RPMI7951 (cell line): ENCODE measurements at places on chromosomes 12 and 14. TPM values are rescaled to one million over a fixed set of nuclear protein-coding genes. Genes with fewer than 3 reads are reported as not detected.

DNA sequence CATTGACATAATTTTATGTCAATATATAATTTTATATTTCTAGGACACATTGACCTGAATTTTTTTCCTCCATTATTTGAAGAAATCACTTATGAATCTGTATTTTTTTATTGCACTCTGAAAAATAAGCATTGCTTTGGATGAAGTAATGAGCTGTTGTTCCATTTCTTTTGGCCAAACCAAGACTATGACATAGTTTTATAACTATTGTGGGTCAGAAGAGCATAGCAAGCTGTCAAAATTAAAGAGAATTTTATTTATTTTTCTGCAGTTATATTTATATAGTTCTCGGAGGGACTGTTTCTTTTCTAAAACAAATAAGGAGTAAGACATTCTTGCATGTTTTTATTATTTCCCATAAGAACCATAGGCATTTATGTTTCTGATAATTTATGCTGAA lies 8.5 kb downstream of the C12orf75 start:
- no peak for DNase-seq

- no peak for DNase-seq
Measured at GRCh38 chr12:117014342-117014887, 84.8 kb downstream of the TESC start.

GRCh38 chr12:82842480-82842879 lies 155.8 kb downstream of the TMTC2 start:
- no peak for DNase-seq

Gene ISCA2
- total RNA-seq: 32.4 and 36.1 TPM in 2 replicates

Gene KRT73
- not detected in 2 replicates for total RNA-seq

DNA sequence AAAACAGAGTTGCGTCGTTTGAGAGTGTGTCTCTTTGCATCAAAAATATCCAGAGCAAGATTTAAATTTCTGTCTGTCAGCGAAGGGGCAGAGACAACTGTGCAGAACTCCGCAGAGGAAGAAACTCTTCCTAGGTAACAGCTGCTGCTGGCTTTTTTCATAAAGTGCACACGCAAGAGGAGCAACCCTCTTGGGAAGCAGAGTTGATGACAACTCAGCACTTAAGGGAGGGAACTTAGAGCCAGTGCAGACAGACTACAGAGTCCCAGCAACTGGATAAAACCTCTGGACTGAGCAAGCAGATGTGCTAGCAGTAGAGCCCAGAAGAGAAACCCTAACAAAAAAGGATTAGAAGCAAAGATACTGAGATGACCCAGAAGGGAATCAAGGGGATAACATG lies 337.1 kb downstream of the PCNX1 start:
- no peak for DNase-seq

DNA sequence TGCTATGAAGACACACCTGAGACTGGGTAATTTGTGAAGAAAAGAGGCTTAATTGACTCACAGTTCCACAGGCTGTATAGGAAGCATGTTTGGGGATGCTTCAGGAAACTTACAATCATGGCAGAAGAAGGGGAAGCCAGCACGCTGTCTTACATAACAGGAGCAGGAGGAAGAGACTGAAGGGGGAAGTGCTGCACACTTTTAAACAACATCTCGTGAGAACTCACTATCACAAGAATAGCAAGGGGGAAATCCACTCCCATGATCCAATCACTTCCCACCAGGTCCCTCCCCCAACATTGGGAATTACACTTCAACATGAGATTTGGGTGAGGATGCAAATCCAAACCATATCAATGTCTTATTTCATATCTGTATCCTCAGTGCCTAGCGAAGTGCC lies 307.2 kb downstream of the ATP23 start:
- no peak for DNase-seq

GRCh38 chr12:30169839-30170591 lies 386.3 kb upstream of the TMTC1 start:
- no peak for DNase-seq

Gene TPPP2
- total RNA-seq: not detected in 2 replicates
